Stimulated activated CD4-positive, alpha-beta T cell treated with anti-CD3 and anti-CD28 coated beads, Interleukin-1b, Interleukin-23, amount 100 ng/mL, for 1 hour (primary cell): ENCODE measurements at places on chromosomes 7 and 10.

DNA sequence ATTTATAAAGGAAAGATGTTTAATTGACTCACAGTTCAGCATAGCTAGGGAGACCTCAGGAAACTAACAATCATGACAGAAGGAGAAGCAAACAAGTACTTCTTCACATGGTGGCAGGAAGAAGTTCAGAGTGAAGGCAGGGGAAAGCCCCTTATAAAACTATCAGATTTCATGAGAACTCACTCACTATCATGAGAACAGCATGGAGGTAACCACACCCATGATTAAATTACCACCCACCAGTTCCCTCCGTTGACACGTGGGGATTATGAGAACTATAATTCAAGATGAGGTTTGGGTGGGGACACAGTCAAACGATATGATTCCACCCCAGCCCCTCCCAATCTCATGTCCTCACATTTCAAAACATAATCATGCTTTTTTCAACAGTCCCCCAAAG, 124.2 kb upstream of the PCGF5 start:
- no peak for DNase-seq

- DNase-seq, result no peak
Observed at GRCh38 chr10:65273115-65273514, 1652.7 kb upstream of the LRRTM3 start.

- DNase-seq, result no peak
Observed at GRCh38 chr7:47538846-47539311, 43.0 kb downstream of the TNS3 start.

- no peak for DNase-seq
Observed at GRCh38 chr10:119991816-119992215, 99.3 kb downstream of the SEC23IP start.

DNA sequence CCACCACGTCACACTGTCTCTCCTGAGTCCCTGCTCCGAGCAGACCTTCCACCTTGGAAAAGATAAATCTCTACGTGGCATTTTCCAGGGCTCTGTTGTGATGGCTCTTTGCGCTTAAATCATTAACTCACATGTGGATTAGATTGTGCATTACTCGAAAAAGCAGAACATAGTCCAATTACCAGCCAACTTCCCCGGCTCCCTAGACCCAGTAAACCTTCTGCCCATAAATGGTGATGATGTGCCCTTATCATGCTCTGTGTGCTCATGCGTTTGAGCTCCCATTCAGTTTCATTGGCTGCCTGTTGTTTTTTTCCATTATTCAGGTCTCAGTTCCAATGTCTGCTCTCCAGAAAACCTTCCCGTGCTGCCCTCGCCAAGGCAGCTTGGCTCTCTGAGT, 471.2 kb downstream of the GLRX3 start:
- DNase-seq, result no peak

DNA sequence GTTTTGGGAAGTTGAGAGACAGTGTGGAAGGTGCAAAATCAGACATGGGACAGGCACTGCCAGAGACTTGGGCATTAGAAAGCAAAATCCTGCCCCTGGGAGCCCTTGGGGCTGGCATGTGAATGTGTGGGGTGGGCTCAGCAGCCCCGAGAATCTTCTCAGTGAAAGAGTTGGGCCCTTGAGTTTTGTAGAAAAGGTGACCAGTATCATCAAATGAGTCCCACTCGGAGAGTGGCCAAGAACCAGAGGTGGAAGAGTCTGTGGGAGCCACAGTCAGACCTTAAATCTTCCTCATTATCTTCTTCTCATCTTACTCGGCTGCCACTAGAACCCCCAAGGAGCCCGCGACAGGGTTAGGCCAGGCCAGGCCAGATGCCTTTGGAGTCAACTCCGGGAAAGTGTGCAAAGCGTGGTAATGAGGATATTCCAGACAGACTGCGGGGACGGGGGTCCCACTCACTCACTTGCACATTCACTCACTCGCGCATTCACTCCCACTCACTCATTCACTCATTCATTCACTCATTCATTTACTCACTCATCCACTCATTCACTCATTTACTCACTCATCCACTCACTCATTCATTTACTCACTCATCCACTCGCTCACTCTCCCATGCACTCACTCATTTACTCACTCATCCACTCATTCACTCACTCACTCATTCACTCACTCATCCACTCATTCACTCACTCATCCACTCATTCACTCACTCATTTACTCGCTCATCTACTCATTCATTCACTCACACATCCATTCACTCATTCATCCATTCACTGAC, 74.9 kb downstream of the CARD11 start:
- no peak for DNase-seq

GRCh38 chr7:13293264-13294002, 606.0 kb downstream of the ARL4A start:
- DNase-seq, result no peak

- DNase-seq, result no peak
Observed at GRCh38 chr7:19442016-19442785, 266.6 kb downstream of the POLR1F start.

DNA sequence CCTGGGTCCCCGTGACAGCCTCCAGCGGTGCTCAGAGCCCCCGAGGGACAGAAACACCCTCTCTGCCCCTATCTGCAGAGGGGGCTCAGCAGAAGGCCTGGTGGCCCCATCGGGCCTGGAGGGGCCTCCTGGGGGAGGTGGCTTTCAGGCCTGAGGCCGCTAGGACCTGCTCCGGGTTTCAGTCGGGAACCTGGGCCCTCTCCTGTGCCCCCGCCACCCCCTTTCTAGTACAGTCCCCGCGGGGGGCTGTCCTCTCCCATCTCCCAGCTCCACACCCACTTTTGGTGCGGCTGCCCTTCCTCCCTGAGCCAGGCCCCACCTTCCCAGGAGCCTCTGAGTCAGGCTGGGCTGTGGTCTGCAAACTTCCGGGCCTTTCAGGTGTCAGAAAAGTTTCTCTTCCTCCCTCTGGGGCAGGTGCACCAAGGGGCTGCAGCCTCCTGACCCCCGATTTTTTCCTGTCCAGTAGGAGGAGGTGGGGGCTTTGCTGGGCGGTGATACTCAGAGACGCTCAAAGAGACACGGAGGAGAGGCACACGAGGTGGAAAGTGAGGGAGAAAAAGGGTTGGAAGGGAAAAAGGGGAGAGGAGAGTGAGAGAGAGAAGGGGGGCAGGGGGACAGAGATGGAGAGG, 692 bp downstream of the CARD11 start:
- DNase-seq, result no peak

- no peak for DNase-seq
Observed at GRCh38 chr7:44284216-44284615, 41.2 kb downstream of the CAMK2B start.

- no peak for DNase-seq
Observed at GRCh38 chr7:151254316-151254715, 5.8 kb upstream of the SMARCD3 start.

DNA sequence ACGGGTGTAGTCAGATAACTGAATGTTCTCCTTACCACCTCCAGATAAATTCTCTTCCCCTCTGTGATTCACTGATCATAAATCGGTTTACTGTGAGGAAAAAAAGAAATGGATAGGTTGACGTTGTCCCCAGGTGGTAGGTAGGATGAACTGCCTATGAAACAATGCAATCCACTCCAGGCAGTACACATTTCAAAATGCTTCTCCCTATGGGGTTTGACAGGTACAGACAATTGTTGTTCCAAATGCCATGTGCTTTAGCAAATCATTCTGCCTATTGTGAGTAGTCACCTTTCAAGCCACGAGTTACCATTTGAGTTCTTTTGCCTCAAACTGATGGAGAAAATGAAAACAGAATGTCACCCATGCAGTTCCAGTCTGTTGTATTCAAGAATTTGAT, 21.8 kb downstream of the VIM start:
- no peak for DNase-seq

DNA sequence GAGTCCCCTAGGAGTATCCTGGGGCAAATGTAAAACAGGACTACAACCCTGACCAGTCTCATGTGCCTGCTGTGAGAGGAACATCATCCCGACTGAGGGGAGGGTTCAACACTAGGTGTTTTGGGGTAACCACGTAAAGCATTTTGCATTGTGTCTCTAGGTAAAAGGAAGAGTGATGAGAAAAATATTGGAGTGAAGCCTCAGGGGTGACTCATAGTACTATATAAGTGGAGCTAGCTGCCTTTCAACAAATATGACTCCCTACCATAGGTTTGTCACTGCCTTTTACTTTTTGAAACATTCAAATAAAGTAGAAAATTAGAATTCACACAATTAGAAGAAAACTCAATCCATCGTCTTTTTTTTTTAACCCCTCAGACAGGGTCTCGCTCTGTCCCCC, 2.6 kb upstream of the CAMK2G start:
- DNase-seq, result no peak

- DNase-seq, result no peak
Observed at GRCh38 chr7:43405948-43406347, 177.0 kb upstream of the STK17A start.

GRCh38 chr7:39535720-39536119, 30.5 kb upstream of the YAE1 start:
- no peak for DNase-seq

DNA sequence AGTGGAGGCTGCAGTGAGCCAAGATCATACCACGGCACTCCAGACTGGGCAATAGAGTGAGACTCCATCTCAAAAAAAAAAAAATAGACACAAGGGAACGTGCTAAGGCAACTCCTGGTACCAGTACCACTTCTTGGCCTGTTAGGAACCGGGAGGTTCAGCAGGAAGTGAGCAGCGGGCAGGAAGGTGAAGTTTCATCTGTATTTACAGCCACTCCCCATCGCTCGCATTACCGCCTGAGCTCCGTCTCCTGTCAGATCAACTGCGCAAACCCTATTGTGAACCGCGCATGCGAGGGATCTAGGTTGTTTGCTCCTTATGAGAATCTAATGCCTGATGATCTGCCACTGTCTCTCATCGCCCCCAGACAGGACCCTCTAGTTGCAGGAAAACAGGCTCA, 69.9 kb upstream of the FOXK1 start:
- DNase-seq, result no peak

DNA sequence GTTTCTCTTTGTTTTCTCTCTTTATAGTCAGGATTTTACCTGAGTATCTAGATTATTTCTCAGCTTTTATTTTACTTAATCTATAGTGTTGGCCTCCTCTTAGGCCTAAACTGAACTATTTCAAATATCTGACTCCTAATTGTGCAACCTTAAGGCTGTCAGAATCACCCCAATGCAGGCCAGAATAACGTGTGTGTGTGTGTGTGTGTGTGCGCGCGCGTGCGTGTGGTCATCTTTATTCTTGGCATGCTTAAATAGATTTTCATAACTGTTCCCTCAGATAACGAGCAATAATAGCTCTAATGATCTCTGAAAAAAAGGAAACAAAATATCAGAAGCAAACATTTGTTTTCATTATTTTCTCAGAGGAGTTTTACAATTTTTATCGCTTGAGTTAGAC, 92.4 kb downstream of the PCDH15 start:
- DNase-seq, result no peak

GRCh38 chr7:151061213-151062110, 2.1 kb downstream of the SLC4A2 start:
- no peak for DNase-seq

GRCh38 chr7:151104411-151105235, 18.3 kb downstream of the AGAP3 start:
- no peak for DNase-seq
